Stimulated activated CD8-positive, alpha-beta memory T cell treated with anti-CD3 and anti-CD28 coated beads, Interleukin-4, amount 100 ng/mL, for 1 hour (primary cell): ENCODE measurements at places on chromosomes 5 and 9.

DNA sequence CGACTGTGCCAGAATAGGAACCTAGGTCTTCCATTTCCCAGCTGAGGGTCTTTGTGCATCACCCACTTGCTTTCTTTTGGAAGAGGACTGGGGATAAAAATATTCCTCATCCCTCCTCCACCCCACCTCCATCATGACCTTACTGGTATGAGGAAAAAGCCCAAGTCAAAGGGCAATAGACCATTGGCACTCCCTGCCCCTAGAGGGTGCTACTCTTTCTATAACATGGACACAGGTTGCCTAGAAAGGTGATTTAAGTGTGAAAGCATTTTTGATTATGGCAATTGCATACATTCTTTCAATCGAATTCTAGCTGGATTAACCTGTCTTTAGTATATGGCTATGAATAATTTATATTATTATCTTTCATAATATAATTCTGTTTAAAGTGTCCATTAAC is 22.8 kb upstream of the ZNF618 start:
- DNase-seq: no peak

DNA sequence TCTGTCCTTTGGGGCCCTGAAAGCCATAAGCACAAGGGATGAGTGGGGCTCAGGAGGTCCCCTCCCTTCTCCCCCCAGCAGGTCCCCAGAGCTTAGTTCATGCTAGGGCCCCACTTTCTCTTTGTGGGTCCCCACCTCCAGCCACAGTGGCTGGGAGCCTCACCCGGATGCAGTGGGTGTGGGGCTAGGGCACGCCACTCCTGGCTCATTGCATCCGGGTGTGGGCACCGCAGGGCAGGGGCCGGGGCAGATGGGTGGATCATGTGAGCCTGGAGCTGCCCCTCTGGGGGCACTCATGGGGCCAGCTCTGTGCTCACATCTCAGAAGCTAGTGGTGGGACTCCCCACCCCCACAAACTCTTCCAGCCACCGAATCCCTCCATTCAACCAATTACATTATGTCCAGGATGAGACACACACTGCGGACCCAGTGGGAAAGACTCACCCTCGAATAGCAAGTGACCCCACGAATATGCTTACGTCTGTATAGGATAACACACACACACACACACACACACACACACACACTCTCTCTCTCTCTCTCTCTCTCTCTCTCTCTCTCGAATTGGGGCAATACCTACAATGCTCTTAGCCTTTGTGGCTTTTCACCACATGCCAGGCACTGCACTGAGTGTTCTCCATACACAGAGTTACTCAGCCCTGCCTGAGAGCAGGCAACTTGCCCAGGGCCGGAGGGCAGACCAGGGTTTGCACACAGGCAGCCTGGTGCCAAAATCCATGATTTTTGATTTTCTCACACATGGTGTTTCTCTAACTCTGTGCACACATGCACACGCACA is 16.8 kb upstream of the PHYKPL start:
- no peak for DNase-seq

GRCh38 chr5:67904366-67904765 is 311.2 kb upstream of the PIK3R1 start:
- DNase-seq: no peak

GRCh38 chr5:58804291-58804690 is 221.4 kb downstream of the RAB3C start:
- no peak for DNase-seq

DNA sequence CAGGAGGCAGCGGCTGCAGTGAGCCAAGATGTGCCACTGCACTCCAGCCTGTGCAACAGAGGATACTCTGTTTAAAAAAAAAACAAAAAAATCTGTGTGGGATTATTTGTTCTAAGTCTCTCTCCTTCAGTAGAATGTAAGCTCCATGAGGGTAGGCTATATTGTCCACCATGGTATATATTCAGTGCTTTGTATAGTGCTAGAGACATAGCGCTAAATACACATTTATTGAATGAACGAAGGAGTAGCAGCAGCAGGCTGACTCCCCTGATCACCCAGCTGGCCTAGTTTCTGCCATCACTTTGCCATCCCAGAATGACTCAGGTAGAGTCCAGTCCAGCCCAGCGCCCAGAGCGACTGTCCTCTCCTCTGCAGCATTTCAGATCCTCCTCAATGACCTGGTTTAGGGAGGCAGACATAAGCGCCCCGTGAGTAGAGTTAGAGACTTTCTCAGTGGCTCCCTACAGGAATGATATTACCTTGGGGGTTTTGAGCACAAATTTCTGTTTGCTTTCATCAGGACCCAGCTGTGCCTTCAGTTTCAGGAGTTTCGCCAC is 716 bp downstream of the HARS1 start:
- DNase-seq: no peak

GRCh38 chr9:23638837-23639426 is 187.1 kb downstream of the ELAVL2 start:
- no peak for DNase-seq

DNA sequence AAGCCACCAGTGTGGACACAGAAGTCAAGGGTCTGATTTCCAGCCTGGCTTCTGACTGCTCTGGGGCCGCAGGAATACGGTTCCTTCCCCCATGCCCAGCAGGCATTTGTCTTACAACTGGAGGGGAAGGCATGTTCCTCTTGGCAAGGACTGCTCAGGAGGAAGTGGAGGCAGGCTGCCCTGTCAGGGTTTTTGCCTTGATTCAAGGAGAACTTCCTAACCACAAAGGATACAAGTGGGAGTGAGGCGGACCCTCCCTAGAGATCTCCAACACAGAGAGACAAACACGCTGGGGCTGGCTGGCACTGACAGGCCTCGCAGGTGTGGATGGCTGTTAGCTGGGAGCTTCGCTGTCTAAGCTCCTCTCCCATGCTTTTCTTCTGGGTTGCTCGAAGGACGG is 19.1 kb downstream of the TGFBI start:
- DNase-seq: no peak
